Fibroblast of skin of scalp (primary cell): ENCODE measurements at places on chromosomes 2 and 18.

GRCh38 chr2:237310515-237311114, 103.3 kb downstream of the COL6A3 start:
- DNase-seq: peak; percentile 37

DNA sequence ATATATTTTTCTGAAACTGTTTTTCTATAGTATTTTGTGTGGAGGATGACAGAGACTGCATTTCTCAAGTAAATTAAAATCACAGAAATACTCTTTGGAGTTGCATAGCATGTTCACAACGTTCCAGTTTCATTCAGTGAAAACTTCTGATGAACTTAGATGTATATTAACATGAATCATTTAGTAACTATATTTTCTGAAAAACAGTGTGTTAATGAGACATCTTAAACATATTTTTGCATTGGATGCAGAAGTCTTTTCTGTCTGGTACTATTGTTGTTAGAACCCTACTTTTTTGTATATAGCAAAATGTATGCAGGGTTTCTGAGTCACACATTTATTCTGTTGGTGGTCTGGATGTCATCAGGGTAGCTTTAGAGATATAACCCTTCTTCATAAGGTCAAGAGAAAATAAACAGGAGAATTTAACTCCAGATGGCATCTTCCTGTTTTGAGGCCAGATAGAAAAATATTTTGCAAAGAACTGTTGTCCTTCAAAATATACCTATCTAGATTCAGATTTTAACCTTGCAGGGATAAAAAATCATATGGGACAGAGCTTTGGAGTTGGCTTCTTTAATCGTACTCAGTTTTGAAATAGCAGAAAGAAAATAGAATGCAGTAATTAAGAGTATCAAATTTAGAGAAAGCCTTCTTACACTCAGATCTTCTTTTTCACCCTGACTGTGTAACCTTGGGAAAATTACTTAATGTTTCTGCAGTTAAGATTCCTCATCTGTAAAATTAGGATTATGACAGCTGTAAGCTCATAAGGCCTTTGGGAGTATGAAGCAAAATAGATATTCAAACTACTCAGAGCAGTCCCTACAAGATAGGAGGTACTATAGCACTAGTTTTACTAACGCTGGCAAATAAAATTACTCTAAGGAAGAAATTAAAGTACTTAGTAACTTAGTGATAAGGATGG, 5.3 kb downstream of the COL3A1 start:
- peak; percentile 55 for DNase-seq

DNA sequence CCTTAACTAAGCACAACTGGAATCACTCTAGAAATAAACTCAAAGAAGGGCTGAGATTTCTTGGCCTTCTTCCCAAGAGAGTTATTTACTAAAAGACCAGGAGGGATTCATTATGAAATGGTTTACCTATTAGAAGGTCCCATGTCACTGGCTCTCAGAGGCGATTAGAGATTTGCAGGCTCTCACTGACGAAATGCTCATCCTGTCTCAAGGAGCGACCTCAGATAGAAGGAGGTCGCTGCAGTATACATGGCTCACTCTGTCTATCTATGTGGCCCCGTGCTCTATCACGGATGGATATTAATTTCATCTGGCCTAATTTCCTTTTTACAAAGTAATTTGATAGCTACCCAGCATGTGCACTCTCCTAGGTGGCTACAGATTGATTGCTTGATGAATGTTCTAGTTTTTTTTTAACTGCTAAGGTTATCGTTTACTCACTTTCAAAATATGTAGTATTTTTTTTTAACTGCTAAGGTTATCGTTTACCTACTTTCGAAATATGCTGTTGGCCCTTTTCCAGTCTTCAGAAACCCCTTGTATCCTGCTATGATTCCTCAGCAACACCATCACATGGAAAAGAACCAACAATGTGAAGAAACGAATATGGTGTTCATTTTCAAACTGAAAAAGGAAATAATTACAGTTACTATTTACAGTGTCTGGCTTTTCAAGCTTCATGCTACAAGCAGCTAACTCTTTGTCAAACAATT, 9.1 kb downstream of the SMIM21 start:
- no peak for DNase-seq

DNA sequence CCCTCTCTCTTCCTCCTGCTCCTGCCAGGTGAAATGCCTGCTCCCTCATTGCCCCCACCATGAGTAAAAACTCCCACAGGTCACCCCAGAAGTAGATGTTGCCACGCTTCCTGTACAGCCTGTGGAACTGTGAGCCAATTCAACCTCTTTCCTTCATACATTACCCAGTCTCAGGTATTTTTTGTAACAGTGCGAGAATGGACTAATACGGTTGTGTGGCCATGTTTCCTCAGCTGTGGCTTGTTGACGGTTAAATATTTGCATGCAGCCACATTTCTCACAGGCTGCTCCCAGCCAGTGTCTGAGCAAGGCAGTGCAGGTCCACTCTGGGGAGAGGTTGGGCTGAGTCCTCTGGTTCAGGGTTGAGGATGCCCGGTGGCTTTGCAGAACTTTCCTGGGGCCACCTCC, 27.8 kb upstream of the COPS8 start:
- DNase-seq: no peak

DNA sequence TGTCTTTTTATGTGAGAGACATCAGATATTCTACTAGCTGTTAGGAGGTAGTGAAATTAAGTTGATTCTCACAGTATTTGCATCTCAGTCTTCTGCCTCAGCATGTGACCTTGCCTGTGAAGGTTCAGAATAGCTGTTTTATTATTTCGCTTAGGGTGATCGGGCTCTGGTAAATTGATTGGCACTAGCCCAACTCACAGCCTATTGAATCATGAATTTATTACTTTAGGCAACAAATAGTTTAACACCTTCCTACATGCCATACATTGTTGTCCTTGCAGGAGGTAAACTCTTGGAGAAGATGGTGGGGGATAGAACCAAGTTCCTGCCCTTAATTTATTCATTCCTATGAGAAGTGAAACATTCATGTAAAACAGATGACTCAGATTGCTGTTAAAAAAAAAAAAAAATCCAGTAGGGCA, 101.9 kb downstream of the GPD2 start:
- peak; percentile 61 for DNase-seq

DNA sequence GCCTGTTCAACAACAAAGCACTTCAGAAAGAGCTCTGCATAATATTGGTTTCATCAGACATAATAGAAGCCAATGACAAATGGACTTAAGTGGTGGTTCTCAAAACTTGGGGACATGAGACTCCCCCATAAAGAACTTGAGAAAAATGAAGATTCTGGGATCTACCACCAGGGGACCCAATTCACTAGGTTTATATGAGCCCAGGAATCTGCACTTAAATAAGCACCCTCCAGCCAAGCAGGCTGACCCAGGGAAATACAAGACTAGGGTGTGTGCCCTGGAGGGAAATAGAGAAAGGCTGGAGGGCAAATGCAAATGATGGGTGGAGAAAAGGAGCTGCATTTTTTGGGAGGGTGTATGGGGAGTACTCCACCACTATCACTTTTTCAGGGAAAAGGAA, 52.5 kb downstream of the SATB2 start:
- peak; percentile 14 for DNase-seq

DNA sequence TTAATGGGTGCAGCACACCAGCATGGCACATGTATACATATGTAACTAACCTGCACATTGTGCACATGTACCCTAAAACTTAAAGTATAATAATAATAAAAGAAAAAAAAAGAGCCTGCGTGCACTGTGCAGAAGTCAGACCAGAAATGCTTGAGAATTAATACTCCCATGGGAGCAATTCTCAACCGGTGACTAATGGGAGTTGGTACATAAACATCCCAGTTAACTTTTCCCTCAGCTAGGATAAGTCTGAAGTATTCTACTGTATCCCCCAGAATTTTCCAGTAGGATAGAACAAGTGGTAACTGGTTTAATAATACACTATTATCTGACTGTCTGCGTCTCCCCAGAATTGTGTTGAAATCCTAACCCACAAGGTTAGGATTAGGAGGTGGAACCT, 113.6 kb upstream of the COL5A2 start:
- peak; percentile 92 for DNase-seq

GRCh38 chr2:166234112-166234846, 106.5 kb upstream of the SCN1A start:
- DNase-seq: peak; percentile 79

- no peak for DNase-seq
Measured at GRCh38 chr2:117985092-117985491, 28.8 kb downstream of the CCDC93 start.

DNA sequence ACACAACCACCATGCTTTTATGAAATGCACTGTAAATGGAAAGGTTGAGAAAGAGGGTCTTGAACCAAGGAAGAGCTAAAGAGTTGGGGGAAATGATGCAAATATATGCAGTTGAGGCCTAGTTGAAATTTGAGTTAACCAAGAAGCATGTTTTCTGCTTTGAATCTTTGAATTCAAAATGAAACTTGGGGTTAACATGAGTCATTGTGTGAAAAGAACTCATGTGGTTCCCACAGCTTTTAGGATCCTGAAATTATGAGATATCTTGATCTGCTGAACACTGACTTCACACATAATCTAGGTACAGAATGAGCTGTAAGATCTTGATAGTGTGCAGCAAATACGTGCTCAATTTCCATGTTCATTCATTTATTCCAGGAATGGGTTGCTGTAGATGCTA, 422.9 kb upstream of the TRIB2 start:
- no peak for DNase-seq

- DNase-seq: peak; percentile 91
Measured at GRCh38 chr2:234135750-234136221, 85.3 kb downstream of the SPP2 start.

DNA sequence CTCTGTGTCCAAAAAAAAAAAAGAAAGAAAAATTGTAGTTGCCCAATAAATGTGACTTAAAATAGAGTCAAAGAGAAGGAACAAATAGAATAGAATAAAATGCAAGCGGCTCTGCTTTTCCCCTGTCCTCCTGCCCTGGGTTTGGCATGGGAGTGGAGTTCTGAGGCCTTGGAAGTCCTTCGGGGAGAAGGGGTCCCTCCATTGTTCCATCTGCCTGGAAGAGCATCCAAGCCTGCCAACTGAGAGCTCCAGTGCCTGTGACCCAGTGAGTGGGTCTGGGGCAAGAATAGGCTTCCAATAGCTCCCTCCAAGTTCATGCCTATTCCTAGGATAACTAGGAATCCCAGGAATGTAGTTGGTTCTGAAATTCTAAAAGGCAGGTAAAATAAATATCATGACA, 321.4 kb downstream of the MYCN start:
- DNase-seq: no peak

- no peak for DNase-seq
Measured at GRCh38 chr2:36798724-36799123, 102.2 kb downstream of the VIT start.

DNA sequence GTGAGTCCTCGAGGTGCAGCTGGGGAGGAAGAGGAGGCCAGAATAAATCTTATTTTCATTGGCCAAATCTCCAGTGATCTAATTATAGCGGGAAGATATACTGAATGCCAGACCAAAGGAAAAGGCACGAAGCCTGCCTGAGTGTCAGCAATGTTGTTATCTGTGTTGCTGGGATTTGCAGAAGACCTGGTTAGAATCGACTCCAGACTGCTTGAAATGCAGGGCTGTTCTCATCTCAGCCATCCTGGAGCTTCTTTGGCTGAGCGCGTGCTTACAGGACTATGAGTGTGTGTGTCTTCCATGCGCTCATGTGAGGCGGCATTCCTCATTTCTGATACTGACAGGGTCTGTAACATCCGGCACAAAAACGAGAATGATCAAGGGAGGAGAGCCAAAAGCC, 81.2 kb downstream of the TSN start:
- no peak for DNase-seq
